ENCODE measurements at places on chromosomes 1 and 21.

- no peak for DNase-seq
- H3K4me1 ChIP-seq: peaks cover 2% of the 10 kb centered on the region
- no peaks in the 10 kb centered on the region for H3K27me3 ChIP-seq
- peaks cover 67% of the 10 kb centered on the region for H3K36me3 ChIP-seq
Measured at GRCh38 chr21:43675871-43676270, 16.5 kb downstream of the RRP1B start.

DNA sequence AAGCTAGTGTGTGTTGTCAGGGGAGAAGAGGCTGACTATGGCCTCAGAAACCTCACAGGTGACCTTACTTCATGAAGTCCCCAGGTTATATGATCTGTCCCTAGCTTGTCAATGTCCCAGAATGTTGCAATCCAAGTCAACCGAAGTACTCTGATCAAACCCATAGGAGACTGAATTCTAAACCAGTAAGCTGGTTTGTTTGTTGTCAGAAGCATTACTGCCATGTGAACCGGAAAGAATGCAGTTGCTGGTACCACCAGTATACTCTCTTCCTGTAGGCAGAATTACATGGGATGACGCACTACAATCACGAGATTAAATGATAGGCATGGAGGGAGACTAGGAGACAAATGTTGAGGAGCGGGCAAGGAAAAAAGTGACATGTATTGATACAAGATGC, 26.1 kb upstream of the MAN1A2 start:
- no peak overlapping the region for H3K4me3 ChIP-seq
- DNase-seq: no peak
- no peaks in the 10 kb centered on the region for H3K36me3 ChIP-seq
- H3K27me3 ChIP-seq: no peaks in the 10 kb centered on the region

DNA sequence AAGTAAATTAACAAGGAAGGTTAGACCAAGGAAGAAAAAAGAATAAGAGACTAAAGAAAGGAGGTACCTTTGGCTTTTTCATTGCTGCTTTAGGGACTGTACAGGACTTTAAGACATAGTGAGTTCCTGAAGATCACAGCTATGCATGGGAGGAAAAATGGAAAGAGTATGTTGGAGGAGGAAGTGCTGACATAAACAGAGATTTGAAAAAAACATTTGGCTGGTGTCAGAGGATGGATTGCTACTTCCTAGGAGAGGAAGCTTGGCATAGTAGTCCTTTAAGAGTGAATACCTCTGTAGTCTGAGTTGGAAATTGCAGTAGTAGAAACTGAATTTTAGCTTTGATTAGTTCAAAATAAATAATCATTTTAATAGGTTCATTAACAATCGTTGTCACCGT, 398.4 kb downstream of the RYR2 start:
- H3K36me3 ChIP-seq: no peaks in the 10 kb centered on the region
- H3K27ac ChIP-seq: no peak overlapping the region
- no peaks in the 10 kb centered on the region for H3K27me3 ChIP-seq
- no peaks in the 10 kb centered on the region for H3K4me1 ChIP-seq

- H3K27me3 ChIP-seq: no peaks in the 10 kb centered on the region
- H3K36me3 ChIP-seq: no peaks in the 10 kb centered on the region
- H3K27ac ChIP-seq: no peak overlapping the region
- no peak for DNase-seq
- no peak overlapping the region for H3K4me3 ChIP-seq
Measured at GRCh38 chr1:76961820-76962207, 94.5 kb downstream of the ST6GALNAC5 start.

GRCh38 chr1:59309795-59310548, 13.1 kb downstream of the FGGY start:
- no peak overlapping the region for H3K27ac ChIP-seq
- H3K4me3 ChIP-seq: no peak overlapping the region
- no peaks in the 10 kb centered on the region for H3K27me3 ChIP-seq
- DNase-seq: no peak
- H3K36me3 ChIP-seq: peaks cover 17% of the 10 kb centered on the region

DNA sequence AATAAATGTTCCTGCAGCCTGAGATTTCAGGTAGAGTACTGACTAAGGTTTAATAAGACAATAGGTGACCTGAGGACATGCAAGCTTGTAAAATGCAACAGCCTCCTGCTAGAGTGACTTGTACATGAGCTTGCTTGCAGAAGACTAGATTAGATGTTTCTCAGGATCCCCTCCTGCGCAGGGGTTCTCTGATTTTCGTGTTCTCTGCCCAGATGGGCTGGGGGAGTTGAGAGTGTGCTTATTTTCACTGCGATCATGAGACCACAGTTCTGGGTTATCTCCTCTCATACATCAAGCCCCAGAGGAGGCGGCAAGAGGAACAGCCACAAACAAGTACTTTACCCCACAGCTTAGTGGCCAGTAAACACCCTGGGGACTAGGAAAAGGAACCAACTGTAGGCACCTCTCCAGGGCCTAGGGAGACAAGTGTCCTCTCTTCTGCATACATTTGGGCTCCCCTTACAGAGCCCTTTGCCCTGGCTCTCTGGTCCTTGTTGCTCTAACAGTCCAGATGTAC, 8.0 kb downstream of the TMEM81 start:
- no peak overlapping the region for H3K27ac ChIP-seq
- no peaks in the 10 kb centered on the region for H3K4me1 ChIP-seq
- no peaks in the 10 kb centered on the region for H3K27me3 ChIP-seq
- no peak for DNase-seq
- H3K4me3 ChIP-seq: no peak overlapping the region

GRCh38 chr1:12706061-12706460, 9.8 kb upstream of the AADACL3 start:
- H3K27me3 ChIP-seq: peaks cover 13% of the 10 kb centered on the region
- H3K4me1 ChIP-seq: no peaks in the 10 kb centered on the region
- no peaks in the 10 kb centered on the region for H3K36me3 ChIP-seq
- H3K4me3 ChIP-seq: no peak overlapping the region

DNA sequence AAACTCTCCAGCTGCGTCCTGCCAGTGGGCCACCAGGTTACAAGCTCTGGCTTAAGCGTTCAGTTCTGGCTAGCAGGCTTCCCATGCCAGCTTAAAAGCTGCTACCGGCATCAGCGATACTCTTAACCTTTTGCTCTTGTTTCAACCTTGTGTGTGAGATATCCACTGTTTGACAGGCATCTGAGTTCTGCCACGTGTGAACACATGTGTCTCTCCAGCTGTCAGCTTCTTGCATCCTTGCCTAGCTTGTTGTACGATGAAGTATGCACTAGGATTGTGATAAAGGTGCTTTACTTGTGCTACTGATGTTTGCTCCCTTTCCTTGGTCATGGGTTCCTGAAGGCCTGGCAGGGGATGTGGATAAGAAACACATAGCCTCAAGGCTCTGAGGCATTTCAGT, 201.6 kb downstream of the PRDM2 start:
- H3K27ac ChIP-seq: no peak overlapping the region
- no peak overlapping the region for H3K4me3 ChIP-seq
- no peaks in the 10 kb centered on the region for H3K4me1 ChIP-seq

DNA sequence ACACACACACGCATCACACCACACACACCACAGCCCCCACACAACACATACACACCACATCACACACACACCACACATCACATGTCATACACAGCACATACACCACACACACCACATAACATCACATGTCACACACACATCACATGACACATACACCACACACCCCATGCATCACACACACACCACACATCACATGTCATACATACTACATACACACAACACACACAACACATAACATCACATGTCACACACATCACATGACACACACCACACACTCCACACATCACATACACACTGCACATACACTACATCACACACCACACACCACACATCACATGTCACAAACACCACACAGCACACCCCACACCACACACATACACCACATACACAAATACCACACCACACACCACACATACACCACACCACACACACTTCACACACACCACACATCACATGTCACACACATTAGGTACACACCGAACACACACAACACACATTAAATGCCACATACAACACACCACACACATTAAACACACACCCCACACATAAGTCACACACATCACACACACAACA, 1.8 kb downstream of the LYPD8 start:
- H3K36me3 ChIP-seq: no peaks in the 10 kb centered on the region
- no peak overlapping the region for H3K27ac ChIP-seq
- no peaks in the 10 kb centered on the region for H3K27me3 ChIP-seq
- no peak overlapping the region for H3K4me3 ChIP-seq

DNA sequence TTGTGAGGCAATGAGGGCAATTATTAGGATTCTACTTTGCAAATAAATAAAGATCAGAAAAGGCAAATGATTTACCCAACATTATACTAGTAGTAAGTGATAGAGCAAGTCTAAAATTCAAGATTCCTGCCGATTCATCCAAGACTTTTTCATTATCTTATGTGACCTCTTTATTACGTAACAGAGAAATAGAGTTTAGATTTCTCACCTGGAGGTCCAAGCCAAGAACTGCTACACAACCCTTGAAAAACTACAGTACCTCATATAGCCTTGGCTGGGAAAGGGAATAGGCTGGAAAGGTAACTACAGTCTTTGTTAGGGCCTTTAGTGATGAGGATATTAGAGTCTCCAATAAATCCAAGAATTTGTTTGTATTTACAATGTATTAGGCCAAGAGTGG, 13.3 kb downstream of the EEIG2 start:
- no peak overlapping the region for H3K4me3 ChIP-seq
- peaks cover 3% of the 10 kb centered on the region for H3K36me3 ChIP-seq
- H3K4me1 ChIP-seq: no peaks in the 10 kb centered on the region
- DNase-seq: no peak

DNA sequence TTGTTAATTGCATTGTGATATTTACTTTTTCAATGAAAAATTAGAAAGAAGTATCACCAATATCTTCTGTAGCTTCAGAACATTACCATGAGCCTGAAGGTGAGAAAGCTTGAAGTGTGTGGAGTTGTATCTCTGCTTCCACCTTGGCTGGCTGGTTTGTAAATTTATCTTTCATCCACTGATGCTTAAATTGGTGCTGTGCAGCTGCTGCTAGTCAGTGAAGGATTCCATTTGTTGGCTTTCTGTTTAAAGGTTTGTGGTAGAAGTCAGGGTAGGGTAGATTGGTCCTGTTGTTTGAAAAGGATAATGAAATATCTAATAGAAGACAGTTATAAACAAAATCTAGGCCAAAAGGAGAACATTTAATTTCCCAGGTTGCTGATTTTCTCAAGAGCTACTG, 105.7 kb downstream of the C1orf21 start:
- DNase-seq: no peak
- no peak overlapping the region for H3K27ac ChIP-seq
- H3K27me3 ChIP-seq: no peaks in the 10 kb centered on the region
- H3K36me3 ChIP-seq: no peaks in the 10 kb centered on the region
- peaks cover 13% of the 10 kb centered on the region for H3K4me1 ChIP-seq
- H3K4me3 ChIP-seq: no peak overlapping the region

GRCh38 chr1:72278461-72278860, 3.9 kb downstream of the NEGR1 start:
- no peak overlapping the region for H3K27ac ChIP-seq
- peaks cover 32% of the 10 kb centered on the region for H3K27me3 ChIP-seq
- peaks cover 14% of the 10 kb centered on the region for H3K4me1 ChIP-seq
- no peak overlapping the region for H3K4me3 ChIP-seq
- DNase-seq: no peak
- no peaks in the 10 kb centered on the region for H3K36me3 ChIP-seq

DNA sequence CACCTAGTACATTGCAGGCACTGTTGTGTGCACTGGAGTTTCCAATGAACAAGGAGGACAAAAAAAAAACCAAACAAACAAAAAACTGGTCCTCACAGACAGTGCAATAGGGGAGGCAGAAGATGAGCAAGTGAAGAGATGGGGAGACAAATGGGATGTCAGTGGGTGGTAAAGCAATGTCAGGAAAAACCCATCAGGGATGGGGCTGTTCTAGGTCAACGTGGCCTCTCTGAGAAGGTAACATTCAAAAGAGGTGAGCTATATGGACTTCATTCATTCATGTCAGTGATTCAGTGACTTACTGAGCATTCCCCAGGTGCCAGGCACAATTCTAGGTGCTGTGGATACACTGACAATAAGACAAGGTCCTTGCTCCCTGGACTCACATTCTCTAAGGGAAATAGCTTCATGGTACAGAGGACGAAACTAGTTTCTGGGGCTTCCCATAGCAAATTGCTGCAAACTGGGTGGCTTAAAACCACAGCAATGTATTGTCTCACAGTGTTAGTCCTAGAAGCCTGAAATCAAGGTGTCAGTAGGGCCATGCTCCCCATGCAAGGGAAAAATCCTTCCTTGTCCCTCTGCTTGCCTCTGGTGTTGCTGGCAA, 140.5 kb upstream of the KLHDC7A start:
- H3K36me3 ChIP-seq: no peaks in the 10 kb centered on the region
- no peaks in the 10 kb centered on the region for H3K27me3 ChIP-seq
- no peak overlapping the region for H3K4me3 ChIP-seq
- DNase-seq: no peak
- H3K4me1 ChIP-seq: no peaks in the 10 kb centered on the region

DNA sequence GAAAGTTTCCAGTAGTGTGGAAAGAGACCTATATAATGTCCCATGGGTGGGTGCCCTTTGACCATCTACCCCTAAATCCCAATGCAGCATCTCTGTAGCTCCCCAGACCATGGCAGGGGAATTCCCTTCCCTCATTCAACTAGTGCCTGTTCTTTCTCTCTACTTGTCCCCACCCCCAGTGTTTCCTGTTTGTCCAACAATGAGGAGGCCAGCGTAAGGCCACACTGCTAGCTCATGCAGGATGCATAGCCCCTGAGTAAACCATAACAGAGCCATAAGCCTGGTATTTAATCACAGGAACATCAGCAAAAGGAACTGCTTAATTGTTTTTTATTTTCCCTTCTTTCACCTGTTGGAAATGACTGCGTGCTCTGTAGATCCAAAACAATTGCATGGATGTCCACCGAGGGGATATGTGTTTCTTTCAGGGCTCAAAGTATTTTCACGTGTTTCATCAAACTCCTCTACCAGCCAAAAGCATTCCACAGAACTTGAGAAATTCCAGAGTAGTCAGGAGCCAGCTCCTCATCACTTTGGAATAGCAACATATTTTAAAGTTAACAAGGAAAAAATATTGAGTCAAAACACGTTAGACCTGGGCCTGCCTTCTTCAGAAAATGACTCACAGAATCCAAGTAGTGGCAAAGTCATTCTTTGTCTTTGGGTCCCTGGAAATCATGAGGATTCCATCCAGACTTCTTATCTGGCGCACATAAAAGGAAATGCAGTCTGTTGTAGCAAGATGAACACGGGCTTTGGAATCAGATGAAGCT, 162.5 kb upstream of the SGIP1 start:
- DNase-seq: peak; percentile 19
- H3K4me1 ChIP-seq: peaks cover 78% of the 10 kb centered on the region
- H3K27ac ChIP-seq: peak overlapping the region; percentile 88
- H3K27me3 ChIP-seq: no peaks in the 10 kb centered on the region
- H3K36me3 ChIP-seq: peaks cover 78% of the 10 kb centered on the region

DNA sequence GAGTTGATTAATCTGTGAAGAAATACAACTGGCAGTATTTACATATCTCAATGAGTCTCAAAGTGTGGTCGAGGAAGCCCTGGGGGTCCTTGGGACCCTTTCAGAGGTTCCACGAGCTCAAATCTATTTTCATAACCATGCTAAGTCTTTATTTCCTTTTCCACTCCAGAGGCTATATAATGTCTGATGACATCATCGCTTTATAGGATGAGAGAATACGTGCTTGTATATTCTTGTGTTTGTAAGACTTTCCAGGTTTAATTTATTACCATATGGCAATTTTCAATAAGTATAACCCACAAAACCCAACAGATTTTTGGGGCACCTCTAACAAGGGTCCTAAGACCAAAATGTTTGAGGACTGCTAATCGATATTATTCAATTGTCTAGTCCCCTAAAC, 1.4 kb upstream of the SLC19A2 start:
- H3K36me3 ChIP-seq: peaks cover 5% of the 10 kb centered on the region
- H3K4me1 ChIP-seq: peaks cover 44% of the 10 kb centered on the region
- no peaks in the 10 kb centered on the region for H3K27me3 ChIP-seq
- H3K4me3 ChIP-seq: peak overlapping the region; percentile 87

All from activated CD4-positive, alpha-beta T cell treated with anti-CD3 and anti-CD28 coated beads, Interleukin-2, amount 10 ng/mL, durations not matched to agents 7 days and 5 days (primary cell).